Renal cortical epithelial cell (primary cell): ENCODE measurements at places on chromosomes 2 and 18. TPM values are rescaled to one million over a fixed set of nuclear protein-coding genes. Genes with fewer than 3 reads are reported as not detected.

DNA sequence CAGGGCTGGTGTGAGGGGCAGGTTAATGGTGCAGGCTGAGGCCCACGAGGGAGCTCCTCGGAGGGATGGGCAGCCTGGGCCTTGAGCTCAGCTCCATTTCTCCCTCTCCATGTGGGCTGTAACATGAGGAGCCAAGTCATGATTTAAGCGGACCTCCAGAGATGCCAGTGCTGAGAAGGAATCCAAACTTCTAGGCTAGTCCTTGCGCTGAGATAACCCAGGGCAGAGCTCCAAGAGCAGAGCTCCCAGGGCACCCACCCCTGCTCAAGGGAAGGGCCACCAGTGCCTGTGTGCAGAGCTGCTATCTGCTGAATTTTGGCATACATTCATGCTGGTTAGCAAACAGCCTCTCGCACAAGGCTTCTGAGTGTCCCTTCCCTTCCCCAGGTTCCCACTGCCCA lies 95.1 kb downstream of the MRO start:
- DNase-seq = no peak

DNA sequence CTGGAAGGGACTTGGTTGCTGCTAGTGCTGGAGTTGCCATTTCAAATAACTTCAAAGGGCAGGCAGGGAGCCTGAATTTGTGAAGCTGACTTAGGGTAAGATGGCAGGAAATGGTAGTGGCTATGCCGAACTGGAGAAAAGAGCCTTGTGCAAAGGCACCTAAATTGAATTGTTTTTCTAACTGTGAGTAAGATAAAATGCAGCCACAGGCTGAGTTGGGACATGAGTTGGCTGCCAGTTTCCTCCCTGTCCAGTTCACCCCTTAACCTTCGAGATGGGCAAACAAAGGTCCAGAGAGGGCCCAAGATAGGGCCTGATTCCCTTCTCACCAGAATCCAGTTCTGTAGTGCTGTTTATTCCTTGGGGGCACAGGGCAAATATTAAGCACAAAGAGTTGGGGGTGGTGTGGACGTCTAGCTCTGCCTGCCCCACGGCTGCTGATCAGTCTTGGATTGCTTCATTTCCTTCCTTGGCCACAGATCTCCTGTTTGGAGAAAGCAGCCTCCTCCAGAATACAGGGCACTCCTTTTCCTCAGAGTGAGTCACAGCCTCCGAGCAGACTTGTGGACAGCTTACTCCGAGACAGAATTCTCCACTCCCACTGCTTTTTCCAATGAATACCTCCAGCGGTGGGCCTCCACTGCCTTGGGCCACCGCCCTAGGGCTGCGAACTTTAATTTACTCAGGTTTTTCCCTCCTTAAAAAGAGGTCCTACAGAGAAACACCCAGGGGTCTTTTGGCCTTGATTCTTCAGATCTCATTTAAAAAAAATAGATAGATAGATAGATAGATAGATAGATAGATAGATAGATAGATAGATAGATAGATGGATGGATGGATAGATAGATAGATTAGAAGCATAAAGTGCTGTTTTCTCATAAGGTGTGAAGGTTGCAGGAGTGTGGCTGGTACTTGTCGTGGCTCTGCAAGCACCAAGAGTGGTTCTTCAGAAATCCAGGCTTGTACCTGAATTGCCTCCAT lies 18.4 kb upstream of the SLC20A1 start:
- DNase-seq = peak; percentile 96

CHCHD5 gene
- 3.1 and 6.4 TPM in 2 replicates for total RNA-seq

GRCh38 chr18:59376351-59376935 lies 17.4 kb upstream of the LMAN1 start:
- no peak for DNase-seq

RBM44 gene
- 0.30 and 0.35 TPM in 2 replicates for total RNA-seq

- DNase-seq = peak; percentile 0
Observed at GRCh38 chr2:208929139-208929864, 494.5 kb upstream of the MAP2 start.
